CD8-positive, alpha-beta T cell (primary cell): ENCODE measurements at places on chromosomes 5 and 9. TPM values are rescaled to one million over a fixed set of nuclear protein-coding genes. Genes with fewer than 3 reads are reported as not detected.

DNA sequence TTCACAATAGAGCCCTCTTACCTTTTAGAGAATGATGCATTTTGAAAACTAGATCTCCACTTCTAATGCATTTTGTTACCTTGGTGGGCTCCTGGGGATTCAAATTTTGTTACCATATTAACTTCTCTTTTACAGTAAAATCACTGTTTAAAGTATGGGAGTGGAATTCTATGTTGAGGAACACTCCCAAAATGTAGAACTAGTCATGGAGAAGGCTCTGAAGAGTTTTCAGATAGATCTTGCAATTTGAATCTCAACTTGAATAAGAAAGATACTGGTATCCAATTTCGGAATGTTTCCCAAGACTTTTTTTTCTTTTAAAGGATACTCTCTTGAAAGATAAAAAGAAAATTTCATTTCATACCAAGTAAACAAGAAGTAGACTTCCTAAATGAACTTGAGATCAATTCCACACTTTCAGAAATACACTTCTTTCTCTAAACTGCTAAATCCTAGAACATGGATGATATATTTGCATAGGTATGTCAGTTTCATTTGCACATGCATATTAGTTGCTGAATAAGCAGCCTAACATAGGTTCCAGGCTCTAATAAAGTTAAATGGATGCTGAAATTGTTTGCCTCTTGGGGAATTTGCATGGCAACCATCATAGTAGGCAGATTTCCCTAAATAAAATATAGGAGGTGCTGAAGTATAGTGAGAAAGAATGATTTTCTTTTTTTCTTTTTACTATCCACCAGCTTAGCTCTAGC lies 205.4 kb downstream of the ADAMTS6 start:
- DNase-seq: no peak

GRCh38 chr5:176611435-176611834 lies 1.5 kb upstream of the GPRIN1 start:
- peak; percentile 75 for DNase-seq

DNA sequence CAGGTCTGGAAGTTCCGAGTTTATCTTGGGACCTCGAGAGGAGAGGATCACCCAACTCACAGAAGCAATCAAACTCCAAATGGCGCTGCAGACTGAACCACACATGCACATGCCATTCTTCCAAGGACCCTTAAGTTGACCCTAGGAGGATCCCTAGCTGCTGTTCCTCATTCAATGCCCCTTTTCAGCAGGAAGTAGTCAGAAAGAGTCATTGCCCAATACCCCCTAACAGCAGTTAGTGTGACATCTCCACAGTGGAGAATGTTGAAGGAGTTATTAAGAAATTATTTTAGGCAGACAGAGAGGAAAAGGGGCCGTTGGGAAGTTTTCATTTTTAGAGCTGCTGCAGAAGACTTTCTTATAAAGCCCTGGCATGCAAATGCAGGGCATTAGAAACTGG lies 229.9 kb upstream of the DAB2 start:
- DNase-seq: no peak

GRCh38 chr9:126616521-126616976 lies 2.8 kb downstream of the LMX1B start:
- no peak for DNase-seq

GRCh38 chr5:6391151-6391550 lies 12.8 kb upstream of the MED10 start:
- no peak for DNase-seq

- DNase-seq: no peak
Observed at GRCh38 chr9:122261469-122261881, 3.2 kb downstream of the RBM18 start.

GRCh38 chr5:132483101-132483500 lies 7.5 kb downstream of the IRF1 start:
- peak; percentile 25 for DNase-seq

DNA sequence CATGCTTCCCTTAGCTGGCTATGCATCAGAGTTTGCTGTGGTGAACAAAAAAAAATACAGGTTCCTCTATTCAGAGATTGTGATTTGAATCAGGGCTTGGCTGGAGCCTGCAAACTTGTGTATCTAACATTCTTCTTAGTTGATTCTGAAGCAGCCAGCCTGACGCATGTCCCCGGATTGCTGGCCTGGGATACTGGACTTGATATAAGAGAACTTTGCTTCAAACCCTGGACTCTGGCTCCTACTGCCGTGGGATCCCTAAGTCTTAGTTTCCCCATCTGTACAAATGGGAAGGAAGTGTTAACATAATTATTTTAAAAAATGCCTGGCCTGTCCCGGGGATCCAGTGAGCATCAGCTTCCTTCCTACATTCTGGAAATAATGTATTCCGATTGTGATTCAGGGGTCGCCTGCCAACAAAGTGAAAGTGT lies 292.8 kb downstream of the ARHGEF28 start:
- DNase-seq: no peak

GRCh38 chr5:153964880-153965645 lies 73.6 kb downstream of the FAM114A2 start:
- DNase-seq: peak; percentile 53

GRCh38 chr9:132590318-132591182 lies 8.1 kb downstream of the BARHL1 start:
- no peak for DNase-seq

GRCh38 chr5:91061946-91062562 lies 321.1 kb downstream of the ARRDC3 start:
- no peak for DNase-seq

- no peak for DNase-seq
Observed at GRCh38 chr5:174721530-174722432, 2.6 kb upstream of the MSX2 start.

DNA sequence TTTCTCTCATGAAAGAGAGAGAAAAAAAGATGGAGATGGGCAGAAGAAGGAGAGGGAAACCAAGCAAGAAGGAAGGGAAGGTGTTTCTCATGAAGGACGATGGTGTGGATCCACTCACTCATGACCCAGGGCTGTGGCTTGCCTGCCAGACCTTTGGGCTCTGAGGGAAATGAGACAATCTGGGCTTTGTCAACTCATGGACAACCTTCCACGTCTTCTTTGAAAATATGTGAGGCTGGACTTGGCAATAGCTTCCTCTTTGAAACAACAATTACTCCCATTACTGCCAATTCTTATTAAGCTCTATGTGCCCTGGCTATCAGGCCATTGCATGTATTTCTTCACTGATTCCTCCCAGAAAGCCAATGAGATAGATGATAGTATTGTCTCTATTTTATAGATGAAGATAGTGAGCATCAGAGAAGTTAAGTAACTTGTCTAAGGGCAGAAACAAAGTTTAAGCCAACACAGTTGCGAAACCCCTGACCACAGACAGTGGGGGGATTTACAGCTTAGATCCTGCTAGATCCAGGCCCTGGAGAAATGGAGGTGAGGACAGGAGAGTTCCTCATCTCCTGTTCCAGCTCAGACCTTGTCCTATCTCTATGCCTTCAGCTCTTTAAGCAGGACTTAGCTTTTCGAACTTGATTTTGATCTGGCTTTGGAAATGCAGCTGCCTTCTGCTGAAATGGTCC lies 132.4 kb downstream of the GCNT1 start:
- no peak for DNase-seq

Gene DOCK8
- total RNA-seq: 104 TPM

Gene SRP19
- total RNA-seq: 52.0 TPM

Gene MLANA
- total RNA-seq: not detected

Gene ACTBL2
- total RNA-seq: not detected

Gene FAM169A
- total RNA-seq: 21.6 TPM

Gene CCDC152
- total RNA-seq: 1.6 TPM

Gene FASTKD3
- 4.3 TPM for total RNA-seq
